ENCODE measurements at places on chromosomes 7 and 10.

- DNase-seq = no peak
Measured at GRCh38 chr7:123265853-123266252, 66.1 kb upstream of the SLC13A1 start.

DNA sequence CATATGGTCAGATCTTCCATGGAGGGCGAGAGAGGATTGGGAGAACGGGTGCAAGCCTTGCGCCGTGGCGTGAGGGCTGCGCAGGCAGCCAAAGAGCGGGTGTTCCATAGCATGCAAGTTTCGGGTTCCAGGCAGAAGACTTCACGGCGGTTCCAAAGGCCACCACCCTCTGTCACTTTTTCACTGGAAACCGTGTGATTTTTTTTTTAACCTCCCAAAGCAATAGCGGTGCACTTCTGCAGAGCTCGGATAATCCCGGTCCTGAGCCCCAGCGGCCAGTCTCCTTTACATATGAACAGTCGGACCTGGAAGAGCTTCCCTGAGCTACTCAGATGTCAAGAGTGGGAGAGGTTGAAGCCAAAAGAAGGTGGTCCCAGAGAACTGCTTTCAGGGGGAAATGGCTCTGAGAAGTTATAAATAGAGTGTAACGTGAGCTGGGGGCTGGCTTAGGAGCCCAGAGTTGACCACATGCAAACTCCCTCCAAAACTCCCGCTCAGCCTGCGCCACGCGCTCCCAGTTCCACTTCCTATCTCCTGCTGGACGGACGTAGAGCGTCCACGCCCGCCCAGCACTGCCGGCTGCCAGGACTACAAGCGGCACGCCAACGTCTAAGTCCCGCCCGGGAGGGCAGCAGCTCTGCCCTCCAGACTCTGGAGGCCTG lies at the start of gene MEOX2:
MEOX2 (minus strand) TSS at position 389 of the 662 bp plus-strand sequence; CDS start at position 108, 281 bp downstream.
- DNase-seq = no peak

DNA sequence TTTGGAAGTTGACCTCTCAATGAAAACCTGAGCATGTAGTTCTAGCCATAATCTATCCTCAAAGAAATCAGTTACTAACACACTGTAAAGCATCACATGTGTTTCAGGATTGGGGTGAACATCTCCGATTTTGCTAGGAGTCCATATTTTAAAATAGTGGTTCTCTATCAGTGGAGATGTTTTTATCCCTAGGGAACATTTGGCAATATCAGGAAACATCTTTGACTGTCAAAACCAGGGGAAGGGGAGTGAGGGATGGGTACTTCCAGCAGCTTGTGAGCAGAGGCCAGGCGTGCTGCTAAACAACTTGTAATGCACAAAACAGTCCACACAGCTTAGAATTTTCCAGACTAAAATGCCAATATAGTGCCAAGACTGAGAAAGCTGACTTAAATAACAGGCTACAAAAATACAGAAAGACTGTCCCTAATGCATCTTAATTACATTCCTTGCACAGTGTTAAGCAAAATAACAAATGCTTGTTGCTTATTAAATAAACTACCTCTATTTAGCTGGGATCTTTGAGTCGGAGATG lies 120.9 kb downstream of the CRPPA start:
- DNase-seq = no peak

GRCh38 chr10:34522546-34522945 lies 292.6 kb downstream of the PARD3 start:
- DNase-seq = no peak

- DNase-seq = no peak
Measured at GRCh38 chr10:44341886-44342285, 43.0 kb downstream of the CXCL12 start.

GRCh38 chr10:91389636-91390512 lies 20.3 kb upstream of the HECTD2 start:
- peak; percentile 17 for DNase-seq

- DNase-seq = no peak
Measured at GRCh38 chr10:106267591-106267990, 896.9 kb downstream of the SORCS1 start.

DNA sequence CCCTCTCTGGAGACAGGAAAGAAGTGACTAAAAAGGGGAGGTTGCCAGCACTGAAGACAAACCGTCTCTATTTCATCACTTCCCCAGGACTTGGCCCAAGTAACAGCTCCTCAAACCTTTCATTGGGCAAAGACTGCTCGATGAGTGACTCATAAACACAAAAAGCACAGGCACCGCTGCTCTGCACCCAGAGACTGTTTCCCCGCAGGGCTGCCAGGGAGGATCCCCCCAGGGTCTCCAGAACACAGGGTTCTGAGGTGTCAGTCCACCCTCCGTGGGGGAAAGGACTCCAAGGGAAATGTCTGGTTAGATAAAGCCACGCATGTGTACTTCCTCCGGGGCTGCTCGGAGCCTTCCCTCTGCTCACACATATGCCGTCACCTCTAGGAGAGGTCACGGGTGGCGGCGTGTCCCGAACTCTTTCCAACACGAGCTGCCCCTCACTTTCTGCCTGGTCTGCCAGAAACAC lies 59.9 kb downstream of the INSIG1 start:
- DNase-seq = no peak

DNA sequence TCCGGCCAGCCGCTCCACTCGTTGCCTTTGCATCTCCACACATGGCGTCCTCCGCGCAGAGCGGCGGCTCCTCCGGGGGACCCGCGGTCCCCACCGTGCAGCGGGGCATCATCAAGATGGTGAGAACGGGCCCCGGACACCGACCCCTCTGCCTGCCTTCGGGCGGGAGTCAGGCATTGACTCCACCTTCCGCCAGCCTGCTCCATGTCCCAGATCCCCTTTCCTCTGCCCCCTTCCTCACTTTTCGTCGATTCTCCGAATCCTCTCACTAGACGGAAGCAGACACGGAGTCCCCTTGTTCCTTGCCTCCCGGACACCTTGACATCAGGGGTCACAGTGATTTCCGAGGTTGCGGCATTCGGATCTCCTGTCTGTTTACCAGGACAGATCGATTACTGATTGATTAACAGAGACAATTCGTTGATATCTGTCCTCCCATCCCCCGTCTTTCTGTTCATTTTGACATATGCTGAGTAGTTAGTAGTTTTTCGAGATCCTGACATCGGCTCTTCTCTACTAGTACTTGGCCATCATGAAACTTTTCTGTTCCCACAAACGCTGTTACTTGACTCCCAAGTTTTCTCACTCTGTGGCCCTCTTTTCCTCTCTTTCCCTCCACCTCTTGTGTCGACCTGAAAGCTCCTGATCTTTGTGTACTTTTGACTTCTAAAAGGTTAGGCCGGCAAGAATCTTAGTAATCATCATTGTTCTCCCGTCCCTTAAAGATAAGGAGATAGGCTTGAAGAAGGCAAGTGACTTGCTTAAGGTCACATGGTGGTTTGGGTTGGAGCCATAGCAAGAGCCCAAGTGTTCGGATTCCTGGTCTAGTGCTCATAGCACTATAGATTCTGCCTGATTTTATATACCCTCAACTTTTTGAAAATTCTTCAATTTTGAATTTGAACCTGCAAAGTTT lies 597 bp downstream of the SND1 start:
- no peak for DNase-seq

DNA sequence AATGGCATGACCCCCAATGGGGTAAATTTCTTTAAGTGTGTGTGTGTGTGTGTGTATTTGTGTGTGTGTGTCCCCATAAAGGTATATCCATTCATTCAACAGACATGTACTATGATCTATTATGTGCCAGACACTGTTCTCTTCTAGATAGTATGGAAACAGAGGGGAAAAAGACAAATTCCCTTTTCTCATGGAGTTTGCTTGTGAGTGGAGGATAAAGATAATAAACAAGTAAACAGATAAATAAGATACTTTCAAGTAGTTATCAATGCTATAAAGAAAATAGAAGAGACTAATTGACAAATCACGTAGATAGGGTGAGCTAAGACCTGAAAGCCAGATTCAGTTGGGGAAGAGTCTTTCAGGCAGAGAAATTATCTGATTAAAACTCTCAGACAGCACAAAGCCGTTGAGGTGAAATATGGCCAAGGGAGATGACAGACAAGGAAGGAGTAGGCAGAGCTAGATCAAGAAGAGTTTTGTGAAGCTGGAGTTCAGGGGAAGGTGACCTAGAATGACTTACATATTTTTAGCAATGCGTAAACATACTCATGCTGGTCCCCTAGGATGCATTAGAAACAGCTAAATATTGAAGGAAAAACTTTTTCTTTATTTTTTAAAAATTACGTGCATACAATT lies 45.2 kb upstream of the DMTF1 start:
- DNase-seq = no peak

DNA sequence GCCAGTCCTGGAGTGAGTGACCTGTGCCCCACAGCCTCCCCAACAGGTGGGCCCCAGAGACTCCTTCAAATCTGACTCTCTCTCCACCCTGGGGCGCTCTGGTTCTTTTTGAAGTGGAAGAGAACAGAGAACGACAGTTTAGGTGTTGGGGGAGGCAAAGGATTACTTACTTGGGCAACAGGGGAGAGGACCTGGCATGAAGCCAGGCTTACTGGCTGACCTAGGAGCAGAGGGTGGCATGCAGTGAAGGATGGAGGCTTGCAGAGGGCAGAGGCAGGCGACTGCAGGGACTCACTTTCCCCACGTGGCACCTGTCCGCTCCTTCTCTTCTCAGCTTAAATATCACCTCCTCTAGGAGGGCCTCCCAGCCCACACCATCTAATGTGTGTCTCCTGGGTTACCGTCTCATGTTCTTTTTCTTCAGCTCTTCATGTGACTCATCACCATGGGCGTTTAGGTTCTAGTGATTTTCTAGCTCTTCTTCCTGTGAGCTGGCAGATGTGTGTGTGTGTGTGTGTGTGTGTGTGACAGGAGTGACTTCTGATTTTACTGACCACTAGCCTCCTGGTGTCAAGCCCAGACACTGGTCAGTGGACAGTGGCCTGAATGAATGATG lies 15.5 kb downstream of the LZTS2 start:
- no peak for DNase-seq

DNA sequence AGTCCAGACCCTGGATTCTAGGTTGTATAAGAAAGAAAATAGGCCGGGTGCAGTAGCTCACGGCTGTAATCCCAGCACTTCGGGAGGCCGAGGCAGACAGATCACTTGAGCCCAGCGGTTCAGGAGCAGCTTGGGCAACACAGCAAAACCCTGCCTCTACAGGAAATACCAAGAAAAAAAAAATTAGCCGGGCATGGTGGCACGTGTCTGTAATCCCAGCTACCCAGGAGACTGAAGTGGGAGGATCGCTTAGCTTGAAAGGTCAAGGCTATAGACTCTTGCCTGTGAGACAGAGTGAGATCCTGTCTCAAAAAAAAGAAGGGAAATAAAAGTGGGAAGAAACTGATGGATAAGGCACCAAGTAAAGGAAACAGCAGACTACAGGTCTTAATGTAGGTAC lies 287.9 kb upstream of the KLF14 start:
- DNase-seq = no peak

DNA sequence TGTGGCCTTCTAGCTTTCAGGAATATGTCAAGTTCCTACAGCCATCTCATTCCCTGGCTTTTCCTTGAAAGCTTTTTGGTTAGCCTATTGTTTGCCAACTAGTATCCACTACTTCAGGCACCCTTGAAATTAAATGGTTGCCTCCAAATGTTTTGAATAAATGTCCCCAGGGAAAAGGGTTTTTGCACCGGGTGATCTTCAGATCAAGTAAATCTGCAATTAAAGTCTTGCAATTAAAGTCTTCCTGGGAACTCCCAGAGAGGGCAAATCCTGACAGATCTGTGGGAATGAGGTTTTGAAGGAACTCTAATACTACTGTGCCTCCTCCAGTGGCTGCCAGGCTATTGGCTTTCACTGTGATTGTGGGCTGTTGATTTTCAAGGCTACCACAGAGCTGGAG lies 17.7 kb upstream of the ZNRF2 start:
- DNase-seq = no peak

DNA sequence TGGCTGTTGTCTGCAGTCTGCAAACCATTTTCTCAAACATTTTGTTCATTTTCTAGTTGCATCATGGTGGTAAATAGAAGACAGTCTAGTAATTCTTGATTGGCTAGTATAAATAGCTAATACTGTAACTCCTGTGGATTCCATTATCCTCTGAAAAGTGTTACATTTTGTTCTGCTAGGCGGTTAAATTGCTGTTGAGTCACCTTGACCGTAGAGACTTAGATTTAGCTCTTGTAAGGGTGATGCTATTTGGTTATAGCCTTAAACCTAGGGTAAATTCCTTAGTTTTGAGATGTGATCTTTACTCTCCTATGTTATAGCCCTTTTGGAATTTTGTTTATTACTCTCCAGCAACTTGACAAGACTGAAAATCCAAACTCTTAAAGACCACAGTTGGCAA lies 58.8 kb downstream of the SHOC2 start:
- DNase-seq = no peak

DNA sequence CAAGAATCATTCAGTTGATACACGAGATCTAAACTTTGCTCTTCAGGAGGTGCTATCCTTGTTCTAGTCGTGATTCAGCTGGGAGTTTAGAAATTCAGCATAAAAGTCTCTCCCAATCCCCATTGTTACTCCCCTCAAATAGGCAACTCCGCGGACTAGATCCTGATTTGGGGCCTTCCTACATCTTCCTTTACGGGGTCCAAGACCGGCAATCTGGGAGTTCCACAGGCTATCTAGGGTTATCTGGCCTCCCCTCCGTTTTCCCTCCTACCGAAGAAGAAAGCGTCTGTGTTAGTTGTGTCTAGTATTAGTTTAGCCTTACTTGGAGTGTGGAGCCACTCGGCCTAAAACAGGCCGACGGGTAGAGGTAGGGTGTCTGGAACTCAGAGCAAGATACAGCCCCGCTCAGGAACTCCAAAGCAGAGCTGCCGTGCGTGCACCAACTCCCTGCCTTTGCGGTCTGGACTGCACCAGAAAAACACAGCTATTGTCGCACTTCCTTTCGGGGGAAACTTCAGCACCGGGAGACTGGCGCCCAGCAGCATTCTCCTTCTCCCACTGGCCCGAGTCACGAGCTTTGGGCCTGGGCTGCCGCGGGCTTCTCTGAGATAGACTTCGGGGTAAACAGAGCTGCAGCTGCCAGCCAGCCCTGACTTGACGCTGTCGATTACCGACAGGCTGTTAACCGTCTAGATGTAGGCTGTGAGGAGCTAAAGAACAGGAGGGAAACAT lies 1.5 kb upstream of the DLX5 start:
- DNase-seq = peak; percentile 27

- DNase-seq = no peak
Measured at GRCh38 chr7:50954716-50955115, 172.0 kb upstream of the GRB10 start.

DNA sequence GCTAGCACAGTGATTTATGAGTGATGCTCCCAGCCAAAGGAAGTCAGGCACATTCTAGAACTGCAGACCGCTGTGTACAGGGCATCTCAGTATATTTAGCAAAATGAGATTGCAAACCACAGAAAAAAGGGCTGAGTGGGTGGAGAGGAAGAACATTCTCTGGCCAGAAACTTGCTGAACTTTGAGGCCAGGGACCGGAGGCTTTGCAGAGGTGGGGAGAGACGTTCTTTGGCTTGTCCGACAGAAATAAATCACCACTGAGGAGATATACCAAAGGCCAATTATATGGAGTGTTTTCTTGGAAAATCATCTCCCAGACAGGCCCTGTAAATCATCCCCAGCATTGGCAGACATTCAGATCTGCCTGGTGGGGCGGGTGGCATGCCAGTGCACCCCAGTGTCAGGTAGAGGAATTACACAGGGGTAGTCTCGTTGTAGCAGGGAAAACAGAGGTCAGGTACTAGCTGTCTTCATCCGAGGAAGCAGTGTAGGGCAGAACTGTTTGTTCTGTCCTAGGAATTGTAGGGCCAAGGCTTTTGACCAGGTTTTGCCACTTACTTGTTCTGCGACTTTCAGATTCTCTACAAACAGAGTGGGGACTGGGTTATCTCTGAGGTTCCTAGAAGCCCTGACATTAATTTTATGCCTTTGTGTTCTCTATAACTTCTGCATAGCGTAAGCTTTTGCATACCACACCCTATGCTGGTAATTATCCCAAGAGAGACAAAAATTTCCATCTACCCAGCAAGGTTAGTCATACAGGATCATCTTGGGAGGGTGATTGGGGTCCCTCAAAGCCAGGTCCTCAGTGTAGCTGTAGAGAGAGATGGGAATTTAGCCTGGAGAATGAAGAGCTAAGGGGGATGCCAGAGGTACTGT lies 655.6 kb downstream of the LRMDA start:
- no peak for DNase-seq
